ENCODE measurements at places on chromosomes 12 and 14.
A peak's percentile ranks its signal among the peaks of the same experiment; 100 is the strongest.

GRCh38 chr14:58275527-58276190 lies 22.7 kb upstream of the ARID4A start:
- DNase-seq = no peak

DNA sequence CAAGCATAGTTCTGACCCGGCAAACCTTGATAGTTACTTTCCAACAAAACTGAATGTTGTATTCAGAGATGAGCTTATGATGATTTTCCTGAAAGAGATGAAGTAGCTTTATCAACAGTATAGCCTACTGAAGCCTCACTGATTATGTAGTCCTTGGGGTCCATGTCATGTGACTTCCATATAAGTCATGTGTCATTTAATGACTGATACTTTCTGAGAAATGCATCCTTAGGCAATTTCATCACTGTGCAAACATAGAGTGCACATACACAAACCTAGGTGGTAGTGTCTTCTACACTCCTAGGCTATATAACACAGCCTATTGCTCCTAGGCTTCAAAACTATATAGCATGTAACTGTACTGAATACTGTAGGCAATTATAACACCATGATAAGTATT lies 28.5 kb upstream of the TUBA1C start:
- DNase-seq = no peak

DNA sequence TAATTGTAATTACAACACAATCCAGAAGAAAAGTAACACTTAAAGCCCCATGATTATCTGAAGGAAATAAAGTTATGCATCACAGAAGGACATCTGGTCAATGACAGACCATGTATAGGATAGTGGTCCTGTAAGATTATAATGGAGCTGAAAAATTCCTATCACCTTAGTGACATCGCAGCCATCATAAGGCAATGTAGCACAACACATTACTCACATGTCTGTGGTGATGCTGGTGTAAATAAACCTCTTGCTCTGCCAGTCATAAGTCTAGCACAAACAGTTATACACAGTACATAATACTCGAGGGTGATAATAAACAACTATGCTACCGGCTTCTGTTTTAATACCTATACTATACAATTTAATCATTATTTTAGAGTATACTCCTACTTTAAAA lies 11.2 kb downstream of the ATG2B start:
- no peak for DNase-seq

GRCh38 chr12:104485651-104486362 lies 29.1 kb downstream of the CHST11 start:
- DNase-seq = no peak

- peak; percentile 56 for DNase-seq
These were observed 5.2 kb upstream of the C12orf56 start for GRCh38 chr12:64395739-64396138.

GRCh38 chr12:30792085-30792484 lies 37.3 kb upstream of the CAPRIN2 start:
- DNase-seq = no peak

DNA sequence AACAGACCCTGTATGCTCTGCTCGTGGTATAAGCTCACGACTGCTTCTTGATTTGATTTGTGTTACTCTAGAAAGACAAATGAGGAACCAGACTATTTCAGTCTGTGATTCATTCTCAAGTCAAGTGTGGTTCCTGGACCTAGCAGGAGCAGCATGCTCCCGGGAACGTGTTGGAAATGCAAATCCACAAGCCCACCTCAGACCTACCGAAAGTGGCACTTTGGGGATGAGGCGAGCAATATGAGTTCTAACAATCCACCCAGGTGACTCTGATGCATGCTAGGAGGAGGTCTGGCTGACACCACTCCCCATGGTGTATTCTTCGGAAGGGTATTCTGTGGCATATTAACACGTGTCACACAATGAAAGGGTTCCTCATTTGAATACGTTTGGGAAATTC lies 59.5 kb upstream of the TMX1 start:
- no peak for DNase-seq

- no peak for DNase-seq
These were observed 5.8 kb downstream of the ASPG start for GRCh38 chr14:104091061-104091926.

DNA sequence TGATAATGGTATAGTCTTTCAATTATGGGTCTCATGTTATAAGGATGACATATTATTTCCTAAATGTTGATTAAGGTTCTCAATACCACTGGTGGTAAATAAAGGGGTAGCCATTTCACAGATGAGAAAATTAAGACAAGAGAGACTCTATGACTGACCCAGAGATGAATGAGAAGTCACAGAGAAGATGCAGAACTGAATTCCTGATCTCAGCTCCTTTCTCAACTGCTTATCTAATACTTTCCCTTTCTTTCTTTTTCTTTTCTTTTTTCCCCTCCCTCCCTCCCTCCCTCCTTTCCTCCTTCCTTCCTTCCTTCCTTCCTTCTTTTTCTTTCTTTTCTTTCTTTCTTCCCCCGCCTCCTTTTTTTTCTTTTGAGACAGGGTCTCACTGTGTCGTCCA lies 8.3 kb upstream of the PTGR2 start:
- no peak for DNase-seq

DNA sequence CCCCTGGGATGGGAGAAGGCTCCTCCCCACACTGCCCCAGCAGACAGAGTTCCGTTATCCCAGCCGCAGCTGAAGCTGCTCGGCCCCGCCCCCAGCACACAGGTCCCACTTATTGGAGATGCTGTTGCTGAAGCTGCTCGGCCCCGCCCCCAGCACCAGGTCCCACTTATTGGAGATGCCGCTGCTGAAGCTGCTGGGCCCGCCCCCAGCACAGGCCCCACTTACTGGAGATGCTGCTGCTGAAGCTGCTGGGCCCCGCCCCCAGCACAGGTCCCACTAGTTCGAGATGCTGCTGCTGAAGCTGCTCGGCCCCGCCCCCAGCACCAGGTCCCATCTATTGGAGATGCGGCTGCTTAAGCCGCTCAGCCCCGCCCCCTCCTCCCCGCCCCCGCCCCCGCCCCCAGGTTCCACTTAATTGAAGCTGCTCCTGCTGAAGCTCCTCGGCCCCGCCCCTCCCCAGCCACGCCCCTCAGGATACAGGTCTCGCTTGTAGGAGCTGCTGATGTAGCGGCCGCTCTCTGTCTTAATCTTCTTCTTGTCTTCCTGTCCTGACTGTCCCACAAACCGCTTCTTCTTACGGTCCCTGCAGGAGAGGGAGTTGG lies 12.0 kb downstream of the CFAP73 start:
- no peak for DNase-seq

DNA sequence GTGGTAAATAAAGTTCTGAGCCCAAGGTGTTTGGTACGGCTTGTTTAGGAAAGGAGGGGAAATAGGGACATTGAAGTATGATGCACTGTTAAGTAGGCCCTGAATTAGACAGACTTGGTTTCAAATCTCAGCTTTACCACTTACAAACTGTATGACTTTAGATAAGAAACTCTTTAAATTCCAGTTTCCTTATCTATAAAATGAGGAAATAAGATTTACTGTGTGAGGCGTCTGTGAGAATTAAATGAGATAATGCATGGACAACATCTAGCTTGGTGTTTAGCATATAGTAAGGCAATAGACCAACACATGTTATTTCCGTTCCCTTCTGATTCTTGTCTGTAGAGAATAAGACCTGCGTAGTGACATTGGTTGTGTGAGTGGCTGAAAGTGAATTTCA lies 7.0 kb downstream of the NCKAP1L start:
- no peak for DNase-seq

GRCh38 chr14:38605193-38606114 lies 349.6 kb upstream of the CLEC14A start:
- DNase-seq = peak; percentile 11

- DNase-seq = no peak
These were observed 34.4 kb upstream of the DYNC1H1 start for GRCh38 chr14:101929946-101930345.

GRCh38 chr12:77343291-77343690 lies 277.9 kb upstream of the E2F7 start:
- peak; percentile 78 for DNase-seq

- peak; percentile 12 for DNase-seq
These were observed 125.8 kb upstream of the AVPR1A start for GRCh38 chr12:63276537-63277365.

- DNase-seq = peak; percentile 44
These were observed 604 bp downstream of the EEA1 start for GRCh38 chr12:92928421-92928961.

DNA sequence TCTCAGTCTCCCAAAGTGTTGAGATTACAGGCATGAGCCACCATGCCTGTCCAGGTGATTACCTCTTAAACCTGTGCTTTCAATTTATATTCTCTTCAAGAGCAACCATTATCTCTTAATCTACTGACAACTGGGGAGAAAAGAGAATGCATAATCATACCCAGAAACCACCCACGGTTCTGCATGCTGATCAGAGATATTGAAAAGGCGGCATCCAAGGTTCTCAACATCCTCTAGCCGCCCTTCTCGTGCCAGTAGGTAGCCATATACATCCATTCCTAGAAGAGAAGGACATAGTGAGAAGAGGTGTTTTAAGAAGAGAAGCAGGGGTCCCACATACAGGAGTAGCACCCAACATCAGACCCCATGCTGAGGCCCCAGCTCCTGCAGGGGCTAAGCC lies 20.8 kb downstream of the ANAPC7 start:
- no peak for DNase-seq

- DNase-seq = no peak
These were observed 571.5 kb upstream of the FBXO33 start for GRCh38 chr14:40003773-40004172.

DNA sequence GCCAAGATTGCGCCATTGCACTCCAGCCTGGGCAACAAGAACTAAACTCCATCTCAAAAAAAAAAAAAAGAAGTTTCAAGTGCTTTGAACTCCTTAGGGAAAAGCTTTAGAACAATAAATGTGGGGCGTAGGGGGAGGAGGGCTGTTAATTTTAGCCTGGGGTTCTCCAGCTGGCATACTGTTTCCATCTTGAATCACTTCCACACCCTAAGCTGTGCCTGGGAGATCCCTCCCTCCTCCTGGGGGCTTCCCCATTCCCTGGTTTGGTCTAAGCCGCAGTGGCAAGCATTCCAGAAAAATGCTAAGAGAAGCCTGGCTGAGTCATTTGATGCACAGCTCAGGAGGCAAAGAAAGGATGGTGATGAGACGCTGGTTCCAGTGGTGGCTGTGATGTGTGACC lies 2.3 kb upstream of the ZNF384 start:
- DNase-seq = peak; percentile 22

DNA sequence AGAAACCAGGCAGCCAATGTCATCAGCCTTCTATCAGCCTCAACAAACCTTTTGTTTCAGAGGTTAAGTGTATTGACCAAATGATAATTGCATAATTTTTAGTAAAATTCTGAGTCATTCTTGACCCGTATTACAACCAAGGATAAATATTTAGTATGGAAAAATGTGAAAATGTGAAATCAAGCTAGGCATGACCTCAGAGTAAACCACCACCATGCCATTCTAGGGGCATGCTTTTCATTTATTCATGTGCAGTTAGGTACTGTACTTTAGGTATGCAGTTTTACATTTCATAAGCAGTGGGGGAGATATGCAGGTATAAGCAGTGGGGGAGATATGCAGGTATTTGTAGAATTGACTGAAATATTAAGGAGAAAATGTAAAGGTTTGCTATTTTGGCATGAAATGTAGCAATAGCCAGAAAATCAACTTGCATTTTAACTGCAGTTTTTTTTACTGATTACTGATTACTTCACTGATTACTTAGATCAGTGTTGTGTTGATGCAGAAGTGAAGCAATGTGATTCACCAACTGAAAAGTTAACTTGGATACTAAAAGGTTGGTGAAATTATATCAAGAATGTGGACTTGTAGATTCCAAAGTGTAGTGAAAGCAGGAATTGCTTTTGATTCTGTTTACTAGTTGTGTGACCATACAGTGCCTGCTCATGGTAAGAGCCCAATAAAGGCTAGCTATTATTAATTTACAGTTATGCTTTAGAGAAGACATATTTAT lies 184.2 kb downstream of the ESR2 start:
- DNase-seq = peak; percentile 6

- DNase-seq = peak; percentile 39
These were observed 37.8 kb downstream of the PAH start for GRCh38 chr12:102879144-102879763.

- no peak for DNase-seq
These were observed 15.7 kb downstream of the CLEC4C start for GRCh38 chr12:7731486-7731885.

GRCh38 chr14:68694516-68695235 lies 98.2 kb downstream of the ZFP36L1 start:
- DNase-seq = peak; percentile 90

DNA sequence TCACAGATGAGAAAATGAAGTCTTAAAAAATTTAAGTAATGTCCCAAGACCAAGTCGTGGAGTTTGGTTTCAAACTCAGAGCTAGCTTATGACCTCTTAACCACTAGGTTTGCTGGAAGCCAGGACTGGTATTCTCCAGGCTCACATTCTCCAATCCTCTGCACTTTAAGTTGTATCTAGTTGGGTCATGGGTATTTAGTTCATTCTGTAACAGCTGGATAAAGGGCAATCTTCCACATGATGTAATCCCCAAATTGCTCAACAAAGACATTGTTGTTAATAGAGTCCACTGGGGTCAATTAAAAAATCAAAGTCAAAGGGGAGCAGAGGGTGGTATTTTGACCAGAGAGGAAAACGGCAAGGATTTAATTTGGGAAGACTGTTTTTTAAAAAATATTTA lies 17.8 kb upstream of the GAS2L3 start:
- DNase-seq = peak; percentile 54

DNA sequence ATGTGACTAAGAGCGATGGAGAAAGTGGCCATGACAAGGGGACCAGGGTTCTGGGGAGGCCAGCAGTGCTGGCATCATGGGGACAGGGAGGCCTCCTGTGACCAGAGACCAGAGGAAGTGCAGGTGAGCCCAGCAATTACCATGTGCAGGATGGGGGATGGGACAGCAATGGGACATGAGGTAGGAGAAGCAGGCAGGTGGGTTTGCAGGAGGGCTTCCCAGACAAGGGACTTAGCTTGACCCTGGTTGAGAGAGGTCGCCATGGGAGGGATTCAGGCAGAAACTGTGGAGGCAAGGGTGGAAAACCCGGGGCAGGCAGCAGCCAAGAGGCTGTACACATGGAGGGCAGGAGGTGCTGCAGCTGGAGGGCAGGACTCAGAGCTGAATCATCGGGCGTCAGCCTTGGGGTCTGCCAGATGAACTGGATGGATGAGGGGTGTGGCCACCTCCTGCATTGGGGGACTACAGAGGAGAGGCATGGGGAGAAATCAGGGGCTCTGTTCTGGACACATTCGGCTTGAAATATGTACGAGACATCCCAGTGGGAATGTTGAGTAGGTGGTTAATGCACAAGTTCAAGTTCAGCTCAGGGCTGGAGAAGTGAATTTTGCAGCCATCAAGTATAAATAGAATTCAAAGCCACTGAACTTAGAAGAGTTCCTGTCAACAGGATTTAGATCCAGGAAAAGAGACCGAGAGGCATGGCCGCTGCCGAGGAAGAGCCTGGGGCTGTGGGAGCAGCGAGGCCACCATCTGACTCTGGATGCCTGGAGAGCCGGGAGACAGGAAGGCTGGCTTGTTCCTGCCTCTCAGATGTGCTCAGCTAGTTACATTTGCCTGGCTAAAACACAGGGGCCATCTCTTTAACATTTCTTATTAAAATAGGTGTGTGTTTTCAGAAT lies 36.6 kb downstream of the SFSWAP start:
- no peak for DNase-seq

DNA sequence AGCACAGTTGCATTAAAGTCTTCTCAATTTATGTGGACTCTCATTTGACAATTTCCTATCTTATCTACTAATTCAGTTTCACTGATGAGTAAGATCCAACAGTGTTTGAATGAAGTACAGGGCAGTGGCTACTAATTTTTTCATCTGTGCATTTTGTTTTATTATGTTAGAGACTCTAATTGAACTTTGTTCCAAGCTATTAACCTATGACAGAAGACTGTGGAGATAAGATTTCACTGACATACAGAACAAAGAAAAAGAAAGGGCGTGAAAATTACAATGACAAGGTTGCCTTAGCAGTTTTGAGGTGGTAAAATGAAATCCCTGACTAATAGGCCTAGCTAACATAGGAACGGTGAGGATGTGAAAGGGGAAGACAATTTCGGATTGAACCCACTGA lies 153.2 kb upstream of the SOX5 start:
- no peak for DNase-seq

Data from cardiac fibroblast (primary cell).